ENCODE measurements at places on chromosomes 6 and 20.

- peak; percentile 40 for DNase-seq
Measured at GRCh38 chr6:29737707-29738630, 14.7 kb downstream of the HLA-F start.

DNA sequence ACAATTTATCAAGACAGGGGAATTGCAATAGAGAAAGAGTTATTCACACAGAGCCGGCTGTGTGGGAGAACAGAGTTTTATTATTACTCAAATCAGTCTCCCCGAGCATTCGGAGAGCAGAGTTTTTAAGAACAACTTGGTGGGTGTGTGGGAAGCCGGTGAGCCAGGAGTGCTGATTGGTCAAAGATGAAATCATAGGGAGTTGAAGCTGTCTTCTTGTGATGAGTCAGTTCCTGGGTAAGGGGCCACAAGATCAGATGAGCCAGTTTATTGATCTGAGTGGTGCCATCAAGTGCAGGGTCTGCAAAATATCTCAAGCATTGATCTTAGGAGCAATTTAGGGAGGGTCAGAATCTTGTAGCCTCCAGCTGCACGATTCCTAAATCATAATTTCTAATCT lies 50.0 kb upstream of the ECI2 start:
- no peak for DNase-seq

GRCh38 chr6:40347571-40348011 lies 239.6 kb downstream of the LRFN2 start:
- no peak for DNase-seq

- no peak for DNase-seq
Measured at GRCh38 chr6:44892579-44892978, 435.6 kb upstream of the RUNX2 start.

- no peak for DNase-seq
Measured at GRCh38 chr6:112408522-112408921, 61.4 kb downstream of the RFPL4B start.

DNA sequence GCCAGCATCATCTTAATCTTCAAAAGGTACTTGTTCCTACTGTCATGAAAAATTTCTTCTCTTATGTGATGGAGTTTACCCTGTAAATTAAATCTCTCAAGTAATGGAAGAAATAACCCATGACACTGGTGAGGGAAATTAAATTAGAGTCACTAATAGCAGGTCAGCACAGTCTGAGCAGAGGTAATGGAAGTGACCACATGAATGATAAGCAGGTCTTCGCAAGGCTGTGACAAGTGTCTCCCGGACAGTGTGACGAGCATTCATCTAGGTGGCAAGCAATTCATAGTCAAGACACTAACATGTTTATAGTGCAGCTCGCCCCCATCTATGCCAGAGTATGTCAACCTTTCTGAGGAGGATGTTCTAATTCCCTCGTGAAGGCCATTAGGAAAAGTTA lies 249.2 kb downstream of the FRK start:
- no peak for DNase-seq

DNA sequence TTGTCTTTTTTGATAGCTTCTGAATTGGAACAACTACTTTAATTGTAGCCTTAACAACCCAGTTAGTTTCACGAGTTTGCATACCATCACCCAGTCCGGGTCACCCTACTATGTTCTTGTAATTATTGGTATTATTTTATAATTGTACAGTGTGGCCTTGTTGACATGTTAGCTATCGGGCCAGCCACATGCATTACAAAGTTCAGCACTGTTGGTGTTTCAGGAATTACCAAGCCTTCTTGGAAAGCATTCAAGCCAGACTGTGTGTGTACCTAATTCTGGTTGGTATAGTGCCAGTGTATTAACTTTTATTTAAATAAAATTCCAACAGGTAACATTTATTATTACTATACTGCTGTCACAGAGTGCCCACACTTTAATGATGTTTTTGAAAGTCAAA lies 150.9 kb downstream of the JARID2 start:
- no peak for DNase-seq

DNA sequence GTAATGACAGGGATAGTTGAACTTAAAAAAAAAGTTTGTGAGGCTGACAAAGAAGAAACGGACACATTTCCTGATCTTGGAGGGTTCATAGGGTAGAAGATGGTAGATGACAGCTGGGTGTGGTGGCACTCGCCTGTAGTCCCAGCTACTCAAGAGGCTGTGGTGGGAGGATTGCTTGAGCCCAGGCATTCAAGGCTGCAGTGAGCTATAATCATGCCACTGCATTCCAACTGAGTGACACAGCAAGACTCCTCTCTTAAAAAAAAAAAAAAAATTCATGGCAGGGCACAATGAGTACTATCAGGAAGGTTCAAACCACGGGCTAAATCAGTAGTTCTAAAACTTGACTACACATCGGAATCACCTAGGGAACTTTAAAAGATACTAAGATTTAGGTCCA lies 2.0 kb upstream of the MICA start:
- DNase-seq: no peak

GRCh38 chr20:32165836-32166545 lies 41.6 kb downstream of the PLAGL2 start:
- DNase-seq: no peak

DNA sequence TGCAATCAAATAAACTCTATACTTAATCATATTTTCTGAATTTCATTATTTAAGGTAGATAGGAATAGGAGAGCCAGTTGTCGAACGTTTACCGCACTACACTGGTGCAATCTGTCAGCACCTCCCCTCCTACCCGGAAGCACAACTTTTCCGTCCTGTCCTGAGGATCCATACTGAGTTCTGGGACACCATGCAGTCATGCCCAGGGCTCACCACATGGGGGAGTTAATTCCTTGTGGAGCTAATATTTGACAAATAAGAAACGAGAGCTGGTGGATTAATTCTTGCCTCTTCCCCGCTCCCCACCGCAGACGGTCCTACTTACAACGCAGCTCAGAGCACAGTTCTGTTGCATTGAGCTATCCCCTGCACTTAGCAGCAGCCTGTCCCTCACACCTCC lies 107.7 kb upstream of the RALGAPA2 start:
- DNase-seq: no peak

- DNase-seq: no peak
Measured at GRCh38 chr6:130788954-130789353, 38.3 kb upstream of the SMLR1 start.

GRCh38 chr6:143929975-143930374 lies 65.7 kb downstream of the ZC2HC1B start:
- DNase-seq: no peak

DNA sequence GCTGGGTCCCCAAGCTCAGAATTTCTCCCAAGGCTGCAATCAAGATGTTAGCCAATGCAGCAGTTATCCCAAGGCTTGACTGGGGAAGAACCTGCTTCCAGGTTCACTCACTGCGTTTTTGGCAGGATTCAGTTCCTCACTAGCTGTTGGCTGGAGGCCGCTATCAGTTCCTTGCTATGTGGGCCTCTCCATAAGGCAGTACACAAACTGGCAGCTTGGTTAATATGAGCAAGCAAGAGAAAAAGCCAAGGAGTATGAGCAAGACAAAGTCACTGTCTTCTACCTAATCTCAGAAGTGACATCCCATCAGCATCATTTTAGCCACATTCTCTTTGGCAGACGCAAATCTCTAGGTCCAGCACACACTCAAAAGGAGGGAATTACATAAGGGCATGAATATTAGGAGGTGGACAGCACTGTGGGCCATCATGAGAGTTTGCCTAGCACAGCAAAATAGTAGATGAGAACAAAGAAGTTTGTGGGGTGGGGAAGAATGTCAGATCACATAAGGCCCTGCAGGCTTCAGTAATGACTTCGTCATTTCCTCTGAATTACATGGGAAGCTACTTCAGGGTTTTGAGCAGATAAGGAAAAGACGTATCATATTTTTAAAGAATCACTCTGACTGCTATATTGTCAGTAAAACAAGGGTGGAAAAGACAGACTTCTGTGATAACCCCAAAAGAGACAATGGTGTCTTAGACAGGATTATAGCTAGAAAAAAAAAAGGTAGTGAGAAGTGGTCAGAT lies 25.5 kb downstream of the LMBRD1 start:
- DNase-seq: no peak

- DNase-seq: no peak
Measured at GRCh38 chr6:35161776-35162607, 20.9 kb upstream of the TCP11 start.

DNA sequence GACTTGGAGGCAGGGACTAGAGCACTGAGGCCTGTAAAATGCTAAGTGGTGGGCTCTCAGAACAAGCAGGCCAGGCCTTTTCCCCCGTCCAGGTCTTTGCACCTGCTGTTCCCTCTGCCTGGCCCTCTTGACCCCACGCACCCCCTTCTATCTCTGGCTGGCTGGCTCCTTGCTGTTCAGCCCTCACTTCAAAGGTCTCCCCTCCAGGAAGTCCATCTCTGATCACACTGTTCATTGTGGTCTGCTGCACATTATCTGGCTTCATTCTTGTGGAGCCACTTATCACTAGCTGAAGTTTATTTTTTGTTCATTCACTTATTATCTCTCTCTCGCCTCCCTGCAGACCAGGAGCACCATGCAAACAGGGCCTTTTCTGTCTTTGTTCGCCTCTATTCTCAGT lies 24.5 kb downstream of the SLC13A3 start:
- DNase-seq: no peak

- DNase-seq: no peak
Measured at GRCh38 chr6:161439093-161439492, 165.2 kb upstream of the AGPAT4 start.

DNA sequence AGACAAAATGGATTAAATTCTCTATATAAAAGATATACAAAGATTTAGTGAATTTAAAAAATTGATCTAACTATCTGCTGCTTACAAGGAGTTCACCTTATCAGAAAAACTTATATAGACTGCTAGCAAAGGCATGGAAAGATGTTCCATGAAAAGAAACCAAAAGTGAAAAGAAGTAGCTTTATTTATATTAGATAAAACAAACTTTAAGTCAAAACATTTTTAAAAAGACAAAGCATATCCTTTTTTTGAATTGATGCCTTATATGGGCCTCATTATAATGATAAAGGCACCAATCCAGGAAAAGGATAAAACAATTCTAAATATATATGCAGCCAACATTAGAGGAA lies 334.2 kb downstream of the MEI4 start:
- DNase-seq: no peak

DNA sequence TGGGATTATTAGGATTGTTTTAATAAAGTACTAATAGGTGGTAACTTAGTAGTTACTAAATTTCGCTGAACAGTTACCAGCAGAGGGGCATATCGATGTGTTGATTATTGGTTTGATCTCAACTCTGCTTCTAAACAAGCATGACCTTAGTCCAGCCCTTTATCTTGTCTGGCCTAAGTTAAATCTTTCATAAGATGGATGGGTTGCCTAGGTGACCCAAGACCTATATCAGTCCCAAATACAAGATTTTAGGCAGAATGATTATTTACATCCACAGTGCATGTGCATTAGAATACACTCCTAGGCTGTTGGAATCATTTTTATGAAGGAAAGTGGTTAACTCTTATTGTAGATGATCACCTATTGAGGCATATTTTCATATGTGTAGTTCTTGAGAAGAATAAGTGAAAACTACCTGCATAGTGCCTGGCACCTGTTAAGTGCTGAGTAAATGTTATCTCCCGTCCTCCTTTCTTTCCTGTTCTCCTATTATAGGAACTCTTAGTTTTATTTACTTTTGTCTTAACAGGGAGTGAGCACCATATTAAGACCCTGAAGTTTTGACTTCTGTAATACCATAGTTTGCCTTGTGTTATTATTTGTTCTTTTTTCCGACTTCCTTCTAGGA lies 1.1 kb downstream of the HSF2 start:
- no peak for DNase-seq

GRCh38 chr20:4076671-4077070 lies 61.3 kb upstream of the RNF24 start:
- DNase-seq: no peak

- no peak for DNase-seq
Measured at GRCh38 chr6:6942831-6943230, 164.9 kb upstream of the RREB1 start.

- no peak for DNase-seq
Measured at GRCh38 chr6:1792989-1793388, 183.3 kb downstream of the FOXC1 start.

DNA sequence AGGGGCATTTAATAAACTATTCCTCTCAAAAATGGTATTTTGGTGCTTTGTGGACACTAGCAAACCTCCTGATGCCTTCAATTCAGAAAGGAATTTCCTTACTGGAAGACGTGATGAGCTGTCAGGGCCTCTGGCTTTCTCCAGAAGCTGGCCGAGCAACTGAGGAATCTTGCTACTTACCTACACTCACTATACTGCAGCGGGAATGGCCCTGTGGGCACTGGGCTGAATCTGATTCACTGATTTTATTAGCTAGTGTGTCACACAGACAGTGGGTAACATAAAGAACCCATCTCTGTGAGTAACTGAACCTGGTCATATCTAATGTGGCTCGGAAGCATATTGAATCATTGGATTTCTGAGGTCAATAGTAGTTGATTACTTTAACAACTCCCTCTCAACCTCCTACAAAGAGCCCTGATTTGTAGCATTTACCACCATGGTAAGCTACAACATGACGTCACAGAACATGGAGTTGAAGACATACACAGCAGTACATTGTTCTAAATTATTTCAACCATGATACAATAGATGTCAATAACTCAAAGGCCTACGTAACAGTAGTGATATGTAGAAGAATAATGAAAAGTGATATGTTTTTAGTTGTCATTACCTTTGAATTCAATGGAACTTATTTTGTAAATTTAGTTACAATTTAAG lies 232.1 kb downstream of the SYNE1 start:
- no peak for DNase-seq

DNA sequence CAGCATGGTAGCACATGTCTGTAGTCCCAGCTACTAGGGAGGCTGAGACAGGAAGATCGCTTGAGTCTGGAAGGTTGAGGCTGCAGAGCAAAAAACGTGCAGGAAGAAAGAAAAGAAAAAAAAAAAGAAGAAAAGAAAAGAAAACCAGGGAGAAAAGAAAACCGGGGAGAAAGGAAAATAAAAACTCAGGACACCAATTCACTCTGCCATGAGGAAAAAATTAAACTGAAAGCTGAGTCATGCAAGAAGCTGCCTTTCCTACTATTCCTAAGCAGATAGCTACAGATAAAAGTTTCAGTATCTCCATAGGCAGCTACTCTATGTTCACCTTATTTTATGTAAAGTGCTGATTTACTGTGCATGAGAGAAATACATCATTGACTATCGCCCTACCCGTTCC lies 10.5 kb downstream of the PTGIS start:
- DNase-seq: no peak

GRCh38 chr6:162730502-162730901 lies 2.7 kb downstream of the PACRG start:
- no peak for DNase-seq

DNA sequence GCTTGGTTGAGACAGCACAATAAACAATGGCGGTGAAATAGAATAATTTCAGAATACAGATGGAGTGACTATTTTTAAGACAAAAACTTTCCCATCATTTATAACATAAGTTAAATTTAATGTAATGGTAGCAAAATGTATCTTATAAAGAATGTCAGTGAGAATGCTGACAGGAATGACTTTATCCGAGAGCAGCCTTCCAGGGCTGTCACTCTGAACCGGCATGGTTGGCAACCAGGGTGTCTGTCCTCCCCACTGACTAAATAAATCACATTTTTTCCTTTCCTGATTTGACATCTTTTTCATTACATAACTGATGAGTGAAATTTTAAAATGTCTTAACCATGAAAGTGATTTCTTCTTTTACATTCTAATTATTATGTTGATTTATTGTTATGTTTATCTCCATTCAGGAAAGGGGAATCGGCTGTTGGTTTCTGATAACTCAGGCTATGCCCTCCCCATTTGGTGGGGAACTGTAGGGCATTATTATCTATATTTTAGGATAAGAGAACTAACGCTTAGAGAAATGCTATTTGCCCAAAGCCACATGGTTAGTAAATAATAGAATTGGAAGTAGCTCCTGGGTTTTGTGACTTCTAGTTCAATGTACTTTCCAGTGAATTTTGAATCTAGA lies 109.2 kb upstream of the OGFRL1 start:
- no peak for DNase-seq

GRCh38 chr6:157211603-157212455 lies 111.5 kb downstream of the TMEM242 start:
- no peak for DNase-seq
